ENCODE measurements at places on chromosomes 1 and 21.

DNA sequence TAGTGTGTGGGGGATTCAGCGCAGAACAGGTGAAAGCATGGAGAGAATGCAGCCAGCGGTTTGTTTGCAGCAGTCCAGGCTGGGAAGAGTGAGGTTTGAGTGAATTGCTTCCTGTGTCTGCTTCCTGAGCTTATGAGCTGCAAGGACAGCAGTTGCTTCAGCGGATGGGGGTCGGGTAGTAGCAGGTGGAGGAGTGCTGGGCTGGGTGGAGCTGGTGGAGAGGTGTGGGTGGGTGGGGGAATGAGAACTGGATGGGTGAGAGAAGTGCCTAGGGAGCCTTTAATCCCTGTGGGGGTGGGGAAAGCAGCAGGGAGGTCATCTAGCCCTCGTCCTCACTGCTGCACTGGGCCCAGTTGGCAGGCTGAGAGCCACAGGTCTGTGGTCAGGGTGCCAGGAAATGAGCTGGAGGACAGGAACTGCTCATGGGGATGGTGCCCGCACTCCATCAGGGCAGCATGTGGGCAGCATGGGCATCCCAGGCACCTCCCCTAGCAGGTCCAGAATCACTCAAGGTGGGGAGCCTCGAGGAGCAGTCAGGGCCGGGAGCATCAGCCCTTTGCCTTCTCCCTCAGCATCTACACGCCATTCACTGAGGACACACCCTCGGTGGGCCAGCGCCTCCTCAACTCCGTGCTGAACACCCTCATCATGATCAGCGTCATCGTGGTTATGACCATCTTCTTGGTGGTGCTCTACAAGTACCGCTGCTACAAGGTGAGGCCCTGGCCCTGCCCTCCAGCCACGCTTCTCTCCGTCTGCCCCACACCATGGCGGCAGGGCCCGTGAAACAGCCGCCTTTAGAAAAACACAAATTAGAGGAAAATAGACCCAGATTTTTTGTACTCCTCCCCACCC is 14.8 kb downstream of the PSEN2 start:
- DNase-seq: no peak

GRCh38 chr1:24567792-24568388 is 12.0 kb downstream of the NCMAP start:
- DNase-seq: peak; percentile 35

DNA sequence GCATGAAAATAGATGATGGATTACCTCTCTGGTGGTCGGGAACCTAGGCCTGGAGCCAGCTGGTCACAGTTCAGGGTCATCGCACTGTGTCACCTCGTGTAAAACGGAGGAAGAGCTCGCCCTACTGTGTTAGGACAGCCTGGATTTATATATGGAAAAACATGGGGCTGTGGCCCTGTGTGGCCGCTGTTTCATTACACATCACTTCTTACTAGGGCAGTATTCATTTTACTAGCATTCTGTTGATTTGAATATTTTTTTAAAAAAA is 104.5 kb upstream of the COL6A1 start:
- DNase-seq: no peak

DNA sequence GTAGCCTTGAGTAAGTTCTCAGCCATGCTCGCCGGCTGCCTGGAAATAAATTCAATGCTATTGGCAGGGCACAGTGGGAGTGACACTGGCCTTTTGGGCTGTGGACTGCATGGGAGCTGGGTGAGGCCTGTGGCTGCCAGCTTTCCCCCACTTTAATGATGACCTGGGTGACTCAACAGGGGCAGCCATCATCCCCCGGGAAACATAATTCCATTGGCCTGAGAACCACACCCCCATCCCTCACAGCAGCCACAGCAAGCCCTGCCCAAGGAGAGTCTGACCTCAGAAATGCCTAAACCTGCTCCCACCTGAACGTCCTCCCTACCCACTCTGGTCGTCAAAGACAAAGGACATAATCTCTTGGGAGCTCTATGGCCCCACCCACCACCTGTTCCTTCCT is 384.0 kb downstream of the LTN1 start:
- DNase-seq: no peak

- DNase-seq: no peak
These were observed 167.2 kb downstream of the CYYR1 start for GRCh38 chr21:26405735-26406361.

GRCh38 chr1:167707942-167708341 is 13.8 kb upstream of the MPZL1 start:
- no peak for DNase-seq

GRCh38 chr1:101238681-101239094 is 1.9 kb downstream of the S1PR1 start:
- DNase-seq: peak; percentile 85

- DNase-seq: no peak
These were observed 42.4 kb downstream of the TNFSF4 start for GRCh38 chr1:173164686-173165085.
